ENCODE measurements at places on chromosomes 5 and 9.

GRCh38 chr5:139657363-139658321 lies 9.5 kb downstream of the CXXC5 start:
- no peak for DNase-seq

DNA sequence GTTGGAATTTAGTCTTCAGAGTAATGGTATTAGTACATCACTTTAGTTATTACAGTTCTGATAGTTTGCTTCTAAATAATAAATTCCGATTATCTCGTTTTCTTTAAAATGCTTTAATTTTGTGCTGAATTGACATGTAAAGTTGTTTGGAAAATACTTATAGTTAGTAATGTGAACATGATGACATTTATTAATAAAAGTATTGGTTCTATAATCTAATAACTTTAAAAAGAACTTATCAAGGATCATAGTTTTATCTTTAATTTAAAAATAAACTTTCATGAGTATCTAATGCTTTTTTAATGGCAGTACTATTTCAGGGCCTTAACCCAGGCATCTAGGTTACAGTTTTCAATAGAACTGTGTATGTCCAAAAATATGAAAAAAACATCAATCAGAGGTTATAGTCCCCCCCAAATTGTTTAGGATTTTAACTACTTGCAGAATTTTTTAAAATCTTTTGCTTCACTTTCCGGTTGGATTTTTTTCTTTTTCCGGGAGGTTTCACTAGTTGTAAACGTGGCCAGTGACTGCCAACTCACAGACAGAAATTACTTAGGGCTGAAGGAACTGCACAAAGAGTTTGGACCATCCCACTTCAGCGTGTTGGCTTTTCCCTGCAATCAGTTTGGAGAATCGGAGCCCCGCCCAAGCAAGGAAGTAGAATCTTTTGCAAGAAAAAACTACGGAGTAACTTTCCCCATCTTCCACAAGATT lies 680 bp downstream of the GPX8 start:
- DNase-seq: no peak

- peak; percentile 68 for DNase-seq
These were observed 54.1 kb downstream of the SPEF2 start for GRCh38 chr5:35671541-35672295.

- no peak for DNase-seq
These were observed 1448.7 kb upstream of the ACO1 start for GRCh38 chr9:30935730-30936129.

DNA sequence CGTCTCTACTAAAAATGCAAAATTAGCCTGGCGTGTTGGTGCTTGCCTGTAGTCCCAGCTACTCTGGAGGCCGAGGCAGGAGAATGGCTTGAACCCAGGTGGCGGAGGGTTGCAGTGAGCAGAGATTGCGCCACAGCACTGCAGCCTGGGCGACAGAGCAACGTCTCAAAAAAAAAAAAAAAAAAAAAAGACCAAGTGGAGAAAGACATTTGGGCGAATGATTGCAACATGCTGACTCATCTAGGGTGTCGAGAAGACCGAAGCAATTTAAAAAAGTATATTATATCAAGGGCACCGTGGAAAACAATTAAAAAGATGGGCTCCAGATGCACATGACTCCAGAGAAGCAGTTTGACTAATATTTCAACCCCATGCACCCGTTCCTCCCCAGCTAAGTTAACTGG lies 9.2 kb downstream of the KLF4 start:
- no peak for DNase-seq

GRCh38 chr5:181053488-181054121 lies 13.5 kb downstream of the BTNL9 start:
- peak; percentile 29 for DNase-seq

DNA sequence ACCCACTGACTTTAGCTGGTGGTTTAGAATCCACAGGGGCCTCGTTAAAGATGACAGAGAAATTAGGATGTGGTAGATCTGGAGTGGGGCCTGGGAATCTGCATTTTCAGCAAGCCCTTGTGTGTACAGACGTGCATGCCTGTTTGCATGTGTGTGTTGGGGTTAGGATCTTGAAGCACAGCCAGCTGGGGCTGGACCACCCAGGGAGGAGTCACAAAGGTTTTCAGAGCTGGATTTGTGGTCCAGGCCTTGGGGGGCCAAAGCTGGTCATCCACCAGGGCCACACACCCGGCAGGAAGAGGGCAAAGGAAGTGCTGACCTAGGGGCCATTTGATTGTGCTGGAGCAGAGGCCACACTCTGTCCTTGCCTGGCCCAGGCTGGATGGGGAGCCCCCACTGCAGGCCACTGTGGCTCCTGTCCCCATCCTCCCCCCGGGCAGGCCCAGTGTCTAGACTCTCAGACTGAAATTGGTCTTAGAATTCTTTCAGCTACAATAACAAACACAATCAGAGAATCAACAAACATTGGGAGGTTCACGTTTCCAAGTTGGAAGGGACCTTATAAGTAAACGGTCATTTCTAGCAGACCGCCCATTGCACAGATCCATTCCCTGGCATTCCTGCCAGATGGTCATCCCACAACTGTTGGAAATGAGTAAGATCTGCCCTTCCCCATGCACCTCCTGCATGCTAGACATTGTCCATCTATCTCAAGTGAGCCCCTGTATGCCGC lies 10.3 kb downstream of the CDX1 start:
- no peak for DNase-seq

DNA sequence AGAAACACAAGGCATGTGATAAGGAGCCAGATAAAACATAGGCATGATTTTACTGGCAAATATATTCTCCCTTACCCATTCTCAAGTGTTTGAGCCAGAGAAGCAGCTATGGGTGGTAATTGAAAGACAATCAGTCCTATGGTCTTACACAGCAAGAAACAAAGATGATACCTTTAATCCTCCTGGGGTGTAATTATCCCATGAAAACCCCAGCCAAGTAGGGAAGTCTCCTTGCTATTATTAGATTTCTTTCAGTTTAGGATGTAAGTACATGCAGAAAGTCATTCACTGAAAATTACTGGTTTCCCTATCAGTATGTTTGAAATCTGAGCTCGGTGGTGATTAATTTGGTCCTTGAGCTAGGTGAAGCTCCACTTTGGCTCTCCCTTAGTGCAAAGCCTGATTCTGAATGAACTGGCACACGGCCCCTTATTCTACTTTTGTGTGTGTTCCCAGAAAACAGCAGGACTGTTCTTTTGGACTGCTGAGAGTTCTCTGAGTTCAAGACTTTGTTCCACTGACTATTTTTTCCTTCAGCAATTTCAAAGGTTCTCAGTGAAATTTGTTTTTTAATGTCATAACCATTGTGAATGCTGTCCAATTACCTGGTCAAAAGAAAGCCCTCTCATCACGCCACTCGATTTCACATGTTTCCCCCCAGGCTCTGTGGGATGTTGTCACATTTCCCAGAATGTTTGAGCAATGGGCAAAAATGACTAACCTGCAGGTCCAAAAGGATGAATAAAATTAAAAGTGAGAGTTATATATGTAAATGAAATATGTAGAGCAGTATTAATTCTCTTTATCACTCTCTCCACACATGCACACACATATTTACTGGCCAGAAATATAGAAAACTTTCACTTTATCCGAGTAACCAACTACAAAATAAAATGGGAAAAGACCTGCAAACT lies 343.0 kb downstream of the RAB3C start:
- DNase-seq: no peak

GRCh38 chr5:170312666-170313065 lies 15.1 kb upstream of the LCP2 start:
- peak; percentile 44 for DNase-seq

GRCh38 chr5:179485845-179486575 lies 64.3 kb upstream of the RUFY1 start:
- DNase-seq: no peak

DNA sequence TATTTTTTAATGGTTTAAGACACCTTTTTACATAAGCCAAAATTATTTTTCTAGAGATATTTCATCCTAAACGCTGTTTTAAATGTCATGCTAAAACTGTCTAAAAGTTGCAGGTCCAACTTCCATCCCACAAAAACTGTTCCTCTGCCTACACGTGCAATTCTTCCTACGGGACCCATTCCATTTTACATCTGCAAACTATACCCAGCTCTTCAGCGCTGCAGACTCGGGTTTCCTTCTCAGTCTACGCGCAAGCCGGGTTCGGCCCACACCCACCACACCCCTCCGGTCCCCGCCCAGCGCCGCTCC lies 8.7 kb downstream of the RANBP6 start:
- DNase-seq: no peak

Data from stimulated activated naive CD4-positive, alpha-beta T cell (primary cell).